ENCODE measurements at places on chromosomes 7 and 10.

GRCh38 chr10:86306628-86307278 is 59.8 kb downstream of the GRID1 start:
- DNase-seq: peak; percentile 29
- H3K4me3 ChIP-seq: no peak overlapping the region
- no peaks in the 10 kb centered on the region for H3K4me1 ChIP-seq
- peaks cover 9% of the 10 kb centered on the region for H3K27me3 ChIP-seq
- no peak overlapping the region for H3K27ac ChIP-seq
- H3K36me3 ChIP-seq: no peaks in the 10 kb centered on the region

- peaks cover 15% of the 10 kb centered on the region for H3K36me3 ChIP-seq
- peak overlapping the region; percentile 82 for H3K27ac ChIP-seq
- peak overlapping the region; percentile 90 for H3K4me3 ChIP-seq
- H3K27me3 ChIP-seq: no peaks in the 10 kb centered on the region
- no peak for DNase-seq
Observed at GRCh38 chr10:87865241-87865881, 1.9 kb downstream of the PTEN start.

- H3K36me3 ChIP-seq: peaks cover 1% of the 10 kb centered on the region
- H3K27me3 ChIP-seq: no peaks in the 10 kb centered on the region
- no peak overlapping the region for H3K27ac ChIP-seq
- H3K4me3 ChIP-seq: no peak overlapping the region
- DNase-seq: no peak
Observed at GRCh38 chr7:28106321-28106829, 74.2 kb downstream of the JAZF1 start.

- H3K27me3 ChIP-seq: no peaks in the 10 kb centered on the region
- H3K36me3 ChIP-seq: peaks cover 15% of the 10 kb centered on the region
- DNase-seq: no peak
- no peak overlapping the region for H3K27ac ChIP-seq
- no peak overlapping the region for H3K4me3 ChIP-seq
Observed at GRCh38 chr7:27973625-27974024, 207.0 kb downstream of the JAZF1 start.

DNA sequence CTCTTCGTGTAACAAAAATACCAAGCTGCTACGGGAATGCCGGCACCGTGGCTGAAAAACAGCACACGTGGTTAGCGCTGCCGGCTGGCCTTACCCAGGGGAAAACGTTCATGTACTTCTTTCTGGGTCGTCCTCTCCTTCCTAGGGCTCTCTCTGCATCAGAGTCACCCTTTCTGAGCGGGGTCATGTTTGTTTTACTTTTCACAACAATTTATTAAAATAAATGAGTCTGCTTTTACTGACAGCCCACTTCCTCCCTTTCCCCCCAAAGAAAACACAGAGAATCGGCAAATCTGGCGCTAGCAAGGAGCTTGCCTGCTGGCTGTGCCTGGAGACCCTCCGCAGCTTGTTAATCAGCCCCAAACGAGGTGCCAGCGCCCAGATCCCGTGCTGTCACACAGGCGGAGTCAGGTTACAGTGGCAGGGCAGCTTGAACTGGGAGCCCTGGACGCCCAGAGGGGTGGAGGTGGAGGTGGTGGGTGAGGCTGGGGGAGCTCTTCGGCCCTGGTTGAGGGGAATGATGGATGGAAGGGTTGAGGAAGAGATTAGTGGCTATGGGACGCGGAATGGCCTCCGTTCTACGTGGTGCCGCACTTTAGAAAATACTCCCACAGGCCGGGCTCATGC is 162.2 kb upstream of the TNS3 start:
- DNase-seq: no peak
- peaks cover under 1% of the 10 kb centered on the region for H3K27me3 ChIP-seq
- no peak overlapping the region for H3K27ac ChIP-seq
- H3K36me3 ChIP-seq: no peaks in the 10 kb centered on the region
- H3K4me3 ChIP-seq: no peak overlapping the region
- no peaks in the 10 kb centered on the region for H3K4me1 ChIP-seq

DNA sequence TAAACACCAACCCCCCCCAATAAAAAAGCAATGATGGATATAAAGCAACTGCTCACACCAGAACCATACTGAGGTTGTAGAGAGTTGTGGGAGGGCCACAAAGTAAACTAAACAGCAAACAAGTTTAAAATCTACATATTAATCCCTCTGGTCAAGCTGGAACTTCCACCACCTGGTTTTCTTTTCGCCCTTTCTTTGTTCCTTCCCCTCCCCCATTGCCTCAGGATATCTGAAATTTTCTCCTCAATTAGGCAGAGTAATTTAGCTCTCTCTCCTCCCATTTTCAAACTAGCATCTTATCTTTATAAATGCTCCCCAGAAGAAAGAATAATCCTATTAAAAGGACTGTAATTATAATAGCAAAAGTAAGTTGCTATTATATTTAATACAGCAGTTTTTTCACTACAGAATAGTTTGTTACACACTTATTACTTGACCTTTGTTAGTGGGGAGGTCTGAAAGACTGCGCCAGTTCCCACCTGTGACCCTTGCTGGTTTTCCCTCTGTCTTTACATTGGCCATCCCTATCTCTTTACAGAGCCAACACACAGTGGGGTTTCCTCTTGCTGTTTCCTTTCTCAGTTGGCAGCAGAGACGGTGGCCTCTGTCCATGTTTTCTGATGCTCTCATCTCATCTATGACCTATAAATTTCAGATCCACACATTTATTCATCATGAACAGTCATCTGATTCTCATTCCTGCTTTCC is 235.4 kb downstream of the RNLS start:
- no peak for DNase-seq
- no peaks in the 10 kb centered on the region for H3K27me3 ChIP-seq
- H3K27ac ChIP-seq: no peak overlapping the region
- H3K36me3 ChIP-seq: no peaks in the 10 kb centered on the region
- H3K4me1 ChIP-seq: no peaks in the 10 kb centered on the region

- no peaks in the 10 kb centered on the region for H3K36me3 ChIP-seq
- H3K4me1 ChIP-seq: no peaks in the 10 kb centered on the region
- H3K27me3 ChIP-seq: no peaks in the 10 kb centered on the region
- H3K27ac ChIP-seq: no peak overlapping the region
Observed at GRCh38 chr10:131173484-131174210, 137.9 kb downstream of the TCERG1L start.

GRCh38 chr7:156722043-156722826 is 81.7 kb downstream of the RNF32 start:
- no peaks in the 10 kb centered on the region for H3K27me3 ChIP-seq
- peaks cover 24% of the 10 kb centered on the region for H3K36me3 ChIP-seq
- H3K27ac ChIP-seq: no peak overlapping the region
- no peak for DNase-seq

DNA sequence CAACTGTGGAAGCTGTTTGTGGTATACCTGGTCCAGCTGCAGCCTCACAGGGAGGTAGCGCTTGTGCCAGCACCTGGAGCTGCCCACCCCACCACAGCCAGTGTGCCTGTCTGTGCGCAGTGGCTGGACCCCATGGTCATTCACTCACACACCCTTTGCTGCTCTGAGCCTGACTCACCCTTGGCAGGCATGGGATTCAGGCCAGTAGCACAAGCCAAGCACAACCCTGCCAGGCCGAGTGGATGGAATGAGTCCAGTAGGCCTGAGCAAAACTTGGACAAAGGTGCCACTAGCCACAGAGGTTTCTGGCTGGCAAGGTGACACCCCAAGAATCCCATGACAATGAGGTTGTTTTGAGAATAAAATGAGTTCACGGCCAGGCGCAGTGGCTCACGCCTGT is 19.0 kb downstream of the RBM48 start:
- no peaks in the 10 kb centered on the region for H3K4me1 ChIP-seq
- no peak overlapping the region for H3K27ac ChIP-seq
- no peak overlapping the region for H3K4me3 ChIP-seq
- no peak for DNase-seq

DNA sequence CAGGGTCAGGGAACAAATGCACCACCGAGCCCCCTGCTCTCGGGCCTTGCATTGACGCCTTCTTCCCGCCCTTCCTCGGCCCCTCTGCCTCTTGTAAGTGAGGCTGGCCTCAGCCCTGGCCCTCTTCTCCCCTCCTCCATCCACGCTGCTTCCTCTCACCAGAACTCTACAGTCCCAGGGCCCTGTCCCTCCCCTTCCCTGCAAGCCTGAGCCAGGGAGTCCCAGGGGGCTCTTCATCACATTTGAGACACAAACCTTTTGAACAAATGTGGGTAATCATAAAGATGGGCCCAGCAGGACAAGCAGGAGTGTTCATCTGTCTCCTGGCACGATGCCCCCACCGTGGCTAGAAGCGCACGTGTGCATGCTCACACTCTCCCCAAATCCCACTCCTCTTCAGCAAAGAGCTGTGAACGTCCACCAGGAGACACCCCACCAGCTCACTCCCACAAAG is 57.7 kb downstream of the SLIT1 start:
- H3K4me1 ChIP-seq: no peaks in the 10 kb centered on the region
- no peak for DNase-seq
- no peaks in the 10 kb centered on the region for H3K36me3 ChIP-seq

- DNase-seq: no peak
- no peaks in the 10 kb centered on the region for H3K27me3 ChIP-seq
- H3K27ac ChIP-seq: no peak overlapping the region
- no peaks in the 10 kb centered on the region for H3K36me3 ChIP-seq
- H3K4me1 ChIP-seq: no peaks in the 10 kb centered on the region
Observed at GRCh38 chr10:109327266-109327665, 596.0 kb downstream of the XPNPEP1 start.

DNA sequence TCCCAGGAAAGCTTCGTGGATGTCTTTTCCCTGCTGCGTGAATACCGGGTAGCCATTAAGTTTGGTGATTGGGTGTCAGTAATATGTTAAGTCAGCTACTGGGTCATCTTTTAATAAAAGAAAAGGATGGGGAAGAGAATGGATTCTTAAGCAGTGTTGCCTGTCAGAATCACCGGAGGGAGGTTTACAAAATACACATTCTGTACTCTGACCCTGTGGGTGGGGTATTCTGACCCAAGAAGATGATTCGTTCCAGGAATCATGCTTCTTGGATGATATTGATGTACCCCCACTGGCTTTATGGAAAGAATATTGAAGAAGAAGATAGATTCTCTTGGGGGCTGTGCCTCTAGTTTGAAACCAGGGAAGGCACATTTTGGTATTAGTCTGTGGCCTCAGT is 18.3 kb downstream of the SGPL1 start:
- peaks cover 89% of the 10 kb centered on the region for H3K4me1 ChIP-seq
- peaks cover 53% of the 10 kb centered on the region for H3K36me3 ChIP-seq
- no peaks in the 10 kb centered on the region for H3K27me3 ChIP-seq
- H3K27ac ChIP-seq: peak overlapping the region; percentile 82
- no peak for DNase-seq
- H3K4me3 ChIP-seq: peak overlapping the region; percentile 48

GRCh38 chr7:137976696-137977095 is 25.2 kb downstream of the CREB3L2 start:
- H3K27me3 ChIP-seq: no peaks in the 10 kb centered on the region
- no peak for DNase-seq
- no peak overlapping the region for H3K27ac ChIP-seq
- peaks cover 6% of the 10 kb centered on the region for H3K36me3 ChIP-seq

DNA sequence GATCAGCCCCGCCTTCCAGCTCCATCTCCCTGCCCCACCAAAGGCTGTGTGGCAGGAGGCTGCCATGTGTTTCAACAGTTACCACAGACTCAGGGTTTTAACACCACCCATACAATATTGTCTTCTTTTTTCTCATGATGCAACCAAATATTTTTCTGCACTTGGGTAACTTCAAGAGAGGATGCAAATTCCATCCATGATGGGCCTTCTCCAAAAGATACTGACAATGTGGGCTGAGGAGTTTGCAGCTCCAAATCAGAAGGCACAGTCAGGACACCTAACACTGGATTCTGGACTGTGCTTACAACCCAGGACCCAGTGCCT is 347.9 kb downstream of the GRID1 start:
- H3K36me3 ChIP-seq: no peaks in the 10 kb centered on the region
- no peak for DNase-seq
- no peak overlapping the region for H3K4me3 ChIP-seq
- peaks cover 4% of the 10 kb centered on the region for H3K4me1 ChIP-seq
- no peaks in the 10 kb centered on the region for H3K27me3 ChIP-seq

GRCh38 chr10:17984056-17984455 is 32.3 kb downstream of the SLC39A12 start:
- DNase-seq: no peak
- no peak overlapping the region for H3K4me3 ChIP-seq
- H3K27ac ChIP-seq: no peak overlapping the region
- H3K27me3 ChIP-seq: no peaks in the 10 kb centered on the region

GRCh38 chr7:54632696-54633095 is 90.5 kb downstream of the VSTM2A start:
- H3K4me3 ChIP-seq: no peak overlapping the region
- H3K27ac ChIP-seq: no peak overlapping the region
- DNase-seq: no peak
- no peaks in the 10 kb centered on the region for H3K4me1 ChIP-seq
- H3K27me3 ChIP-seq: no peaks in the 10 kb centered on the region
- H3K36me3 ChIP-seq: no peaks in the 10 kb centered on the region

GRCh38 chr7:71144963-71145362 is 13.0 kb downstream of the GALNT17 start:
- no peak for DNase-seq
- H3K4me3 ChIP-seq: no peak overlapping the region
- no peaks in the 10 kb centered on the region for H3K27me3 ChIP-seq
- no peak overlapping the region for H3K27ac ChIP-seq
- H3K36me3 ChIP-seq: no peaks in the 10 kb centered on the region

- DNase-seq: peak; percentile 84
- peaks cover 56% of the 10 kb centered on the region for H3K4me1 ChIP-seq
- H3K27me3 ChIP-seq: no peaks in the 10 kb centered on the region
- no peaks in the 10 kb centered on the region for H3K36me3 ChIP-seq
- no peak overlapping the region for H3K4me3 ChIP-seq
Observed at GRCh38 chr10:43299579-43299978, 32.7 kb upstream of the RASGEF1A start.

DNA sequence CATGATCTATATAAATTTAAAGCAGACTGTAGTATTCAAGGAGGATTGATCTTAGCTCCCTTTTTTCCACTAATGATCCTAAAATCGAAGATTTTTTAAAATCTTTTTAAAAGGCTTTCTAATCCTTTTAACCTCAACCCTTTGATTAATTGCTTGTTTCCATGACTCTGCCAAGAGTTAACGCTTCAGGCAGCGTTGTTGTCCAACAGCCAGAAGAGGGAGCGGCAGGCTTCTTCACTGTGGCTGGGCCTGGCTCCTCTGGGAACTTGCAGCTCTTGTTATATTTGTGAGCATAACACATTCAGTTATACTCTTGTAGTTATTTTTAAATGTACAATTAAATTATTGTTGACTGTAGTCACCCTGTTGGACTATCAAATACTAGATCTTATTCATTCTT is 26.3 kb downstream of the CRCP start:
- H3K27me3 ChIP-seq: no peaks in the 10 kb centered on the region
- no peak overlapping the region for H3K4me3 ChIP-seq
- H3K4me1 ChIP-seq: no peaks in the 10 kb centered on the region
- H3K27ac ChIP-seq: no peak overlapping the region
- DNase-seq: no peak
- peaks cover 41% of the 10 kb centered on the region for H3K36me3 ChIP-seq

DNA sequence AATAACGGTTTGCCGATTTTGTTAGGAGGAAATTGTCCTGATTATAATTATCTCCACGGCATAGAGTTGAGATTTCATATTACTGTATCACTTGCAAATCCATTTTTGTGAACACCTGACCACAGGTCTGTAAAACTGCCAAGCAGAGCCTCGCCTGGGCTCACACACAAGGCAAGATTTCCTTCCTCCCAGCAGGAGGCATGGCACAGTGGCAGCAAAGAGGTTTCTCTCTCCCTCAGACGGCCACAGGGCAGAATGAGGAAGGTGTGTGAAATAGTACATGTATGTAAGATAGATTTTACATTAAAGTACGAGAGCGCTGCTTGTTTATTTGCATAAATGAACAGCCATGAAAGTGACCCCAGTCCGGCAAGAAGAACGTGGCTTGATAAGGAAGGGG is 130.1 kb downstream of the CELF2 start:
- peaks cover 90% of the 10 kb centered on the region for H3K4me1 ChIP-seq
- peak overlapping the region; percentile 93 for H3K27ac ChIP-seq
- DNase-seq: peak; percentile 46
